ENCODE measurements at places on chromosomes 3 and 15.

- no peak for DNase-seq
Observed at GRCh38 chr3:56855856-56856512, 54.2 kb upstream of the ARHGEF3 start.

DNA sequence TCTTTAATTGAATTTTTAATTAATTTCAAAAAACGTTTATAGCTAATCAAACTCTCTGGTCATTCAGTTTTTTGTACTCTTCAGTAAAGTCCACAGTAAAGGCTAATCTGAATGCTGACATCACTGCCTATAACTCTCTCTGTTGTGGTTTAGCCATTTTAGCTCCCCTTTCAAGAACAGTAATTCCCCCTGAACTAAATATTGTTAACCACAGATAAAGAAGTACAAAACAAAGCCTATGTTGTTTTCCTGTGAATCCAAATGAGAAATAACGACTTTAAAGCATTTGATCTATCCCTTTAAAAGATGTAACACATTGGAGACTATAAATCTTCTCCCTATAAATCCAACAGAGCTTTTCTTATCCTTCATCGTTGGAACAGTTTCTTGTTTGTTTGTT is 94.2 kb downstream of the ZBTB20 start:
- DNase-seq, result no peak

DNA sequence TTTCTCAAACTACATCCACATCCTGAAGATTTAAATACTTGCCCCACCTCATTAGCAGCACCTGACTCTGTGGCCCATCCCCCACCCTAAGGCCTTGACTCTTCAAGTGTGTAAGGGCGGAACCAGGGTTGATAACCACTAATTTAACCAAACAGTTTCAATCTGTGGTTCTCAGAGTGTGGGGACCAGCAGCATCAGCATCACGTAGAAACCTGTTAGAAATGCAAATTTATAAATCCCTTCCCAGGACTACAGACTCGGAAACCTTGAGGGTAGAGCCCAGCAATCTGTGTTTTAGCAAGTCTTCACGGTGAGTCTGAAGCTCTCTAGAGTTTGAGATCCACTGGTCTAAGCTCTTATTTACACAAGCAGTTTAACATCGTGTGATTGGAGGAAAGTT is 12.4 kb downstream of the GNB4 start:
- no peak for DNase-seq

GRCh38 chr3:61975936-61976335 is 397.4 kb downstream of the FEZF2 start:
- DNase-seq, result no peak

DNA sequence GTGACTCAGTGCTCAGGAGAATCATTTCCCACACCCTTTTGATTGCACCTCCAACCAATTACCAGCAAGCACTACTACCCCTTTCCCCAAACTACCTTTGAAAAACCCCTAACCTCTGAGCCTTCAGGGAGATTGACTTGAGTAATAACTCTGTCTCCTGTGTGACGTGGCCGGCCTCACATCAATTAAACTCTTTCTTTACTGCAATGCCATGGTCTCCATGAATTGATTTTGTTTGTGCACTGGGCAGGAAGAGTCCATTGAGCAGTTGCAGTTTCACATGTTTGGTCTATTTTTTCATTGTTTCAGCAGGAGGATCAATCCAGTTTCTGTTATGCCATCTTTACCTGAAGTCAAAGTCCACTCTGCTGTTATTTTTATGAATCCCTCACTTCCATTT is 32.4 kb downstream of the SCN11A start:
- DNase-seq, result no peak

- no peak for DNase-seq
Observed at GRCh38 chr3:55584716-55585368, 97.7 kb upstream of the WNT5A start.

- no peak for DNase-seq
Observed at GRCh38 chr15:43702174-43702573, 8.5 kb downstream of the CKMT1A start.

GRCh38 chr3:38600551-38600950 is 48.9 kb downstream of the SCN5A start:
- no peak for DNase-seq

DNA sequence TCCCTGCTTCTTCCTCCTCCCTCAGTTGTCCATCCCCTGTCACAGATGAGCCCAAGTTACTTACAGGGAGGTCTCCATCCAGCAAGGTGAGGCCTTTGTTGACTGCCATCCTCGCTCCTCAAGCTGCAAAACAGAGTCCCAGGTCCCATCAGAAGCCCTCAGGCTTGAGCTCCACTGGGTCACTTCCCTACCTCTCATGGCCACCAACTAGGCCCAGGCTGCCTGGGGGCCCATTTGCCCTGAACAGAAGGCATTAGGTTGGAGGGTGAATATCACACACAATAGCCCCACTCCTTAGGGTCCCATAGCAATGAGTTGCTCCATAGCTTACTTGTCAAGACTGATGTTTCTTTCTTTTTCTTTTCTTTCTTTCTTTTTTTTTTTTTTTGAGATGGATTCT is 1.8 kb downstream of the PLIN1 start:
- no peak for DNase-seq

DNA sequence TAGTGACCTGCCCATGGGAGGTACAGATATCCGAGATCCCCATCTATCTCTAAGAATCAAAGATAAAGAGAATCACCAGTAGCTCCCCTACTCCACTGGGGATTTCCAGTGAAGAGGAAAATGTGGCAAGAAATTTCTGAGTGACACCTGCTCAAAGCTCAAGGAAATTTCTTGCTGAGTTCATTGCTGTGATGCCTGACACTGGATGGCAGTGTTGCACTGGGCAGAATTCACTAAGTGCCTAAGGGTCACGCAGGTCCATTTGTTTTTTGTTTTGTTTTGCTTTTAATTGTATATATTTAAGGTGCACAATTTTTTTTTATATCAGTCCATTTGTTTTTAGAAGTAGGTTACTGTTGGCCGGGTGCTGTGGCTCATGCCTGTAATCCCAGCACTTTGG is 109.5 kb upstream of the KCNAB1 start:
- DNase-seq, result no peak

GRCh38 chr15:50506121-50506520 is 40.3 kb downstream of the USP50 start:
- no peak for DNase-seq

GRCh38 chr3:141368062-141368924 is at the start of gene ZBTB38:
Gene ZBTB38, plus strand, starts transcription at chr3:141368504. Its CDS starts 73,885 bp downstream, at chr3:141442389.
- no peak for DNase-seq

GRCh38 chr3:153573481-153573880 is 411.5 kb downstream of the RAP2B start:
- no peak for DNase-seq

DNA sequence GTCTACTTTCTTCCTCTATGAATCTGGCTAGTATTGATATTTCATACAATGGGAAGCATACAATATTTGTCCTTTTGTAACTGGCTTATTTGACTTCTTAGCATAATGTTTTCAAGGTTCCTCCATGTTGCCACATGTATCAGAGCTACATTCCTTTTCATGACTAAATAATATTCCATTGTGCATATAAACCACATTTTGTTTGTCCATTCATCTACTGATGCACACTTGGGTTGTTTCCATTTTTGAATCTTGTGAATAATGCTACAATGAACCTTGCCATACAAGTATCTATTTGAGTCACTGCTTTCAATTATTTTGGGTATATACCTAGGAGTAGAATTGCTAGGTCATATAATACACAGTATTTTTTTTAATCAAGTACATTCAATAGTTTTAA is 38.0 kb downstream of the OSBPL10 start:
- no peak for DNase-seq

DNA sequence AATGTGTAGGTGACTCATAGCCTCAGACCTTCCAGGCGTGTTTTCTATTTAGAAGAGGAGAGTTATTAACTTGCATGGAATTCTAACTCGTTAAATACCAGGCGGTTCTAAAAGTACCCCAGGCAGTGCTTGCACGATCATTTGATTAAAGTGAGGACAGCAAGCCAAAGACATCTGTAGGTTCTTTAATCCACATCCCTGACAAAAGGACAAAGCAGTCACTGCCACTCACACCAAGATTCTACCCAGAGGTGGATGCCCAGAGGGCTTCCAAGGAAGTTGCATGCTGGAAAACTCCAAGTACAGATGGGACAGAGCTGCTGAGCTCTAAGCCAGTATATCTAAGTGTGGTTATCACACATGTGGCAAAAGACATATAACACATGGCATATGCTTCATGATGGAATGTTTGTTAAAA is 372.1 kb downstream of the ROBO2 start:
- DNase-seq, result no peak

DNA sequence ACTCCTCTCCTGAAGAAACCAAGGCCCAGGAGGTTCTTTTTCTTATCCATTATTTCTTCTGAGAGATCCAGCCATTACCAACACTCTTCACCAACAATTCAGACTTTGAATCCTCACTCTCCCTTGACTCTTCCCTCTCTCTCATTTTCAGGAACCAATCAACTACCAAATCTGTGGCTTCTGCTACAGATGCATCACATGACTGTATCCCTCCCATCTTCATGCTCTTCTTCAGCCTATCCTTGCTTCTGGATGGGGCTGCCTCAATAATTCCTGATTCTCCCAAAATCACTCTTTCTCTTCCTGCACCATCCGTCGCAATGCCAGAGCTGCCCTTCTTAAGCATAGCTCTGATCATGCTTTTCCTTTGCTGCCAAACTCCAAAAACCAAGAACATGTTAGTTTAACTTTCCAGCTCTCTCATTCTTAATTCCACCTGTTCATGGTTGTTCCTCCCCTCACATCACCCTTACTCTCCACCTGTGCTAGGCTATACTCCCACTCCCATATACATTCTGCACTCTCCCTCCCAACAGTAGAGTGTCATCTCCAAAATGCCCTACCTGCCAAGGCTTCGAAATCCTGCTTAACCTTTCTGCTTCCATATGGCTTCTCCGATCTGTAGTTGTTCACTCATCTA is 13.5 kb downstream of the PLD1 start:
- DNase-seq, result no peak

DNA sequence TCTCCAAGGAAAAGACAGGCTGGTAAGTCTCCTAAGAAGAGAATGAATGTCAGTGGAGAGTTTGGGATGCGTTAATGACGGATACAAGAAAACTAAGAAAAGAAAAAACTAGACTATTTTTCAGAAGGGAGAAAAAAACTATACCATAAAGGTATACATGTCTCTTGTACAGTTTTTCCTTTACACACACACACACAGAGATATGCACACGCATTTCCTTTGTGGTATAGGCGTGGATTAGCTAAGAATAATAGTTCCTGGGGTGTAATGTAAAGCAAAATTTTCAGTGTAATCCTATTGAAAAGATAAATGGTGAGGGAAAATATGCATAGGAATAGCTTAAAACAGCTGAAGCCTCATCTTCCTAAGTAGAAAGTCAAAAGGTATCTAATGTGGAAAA is 36.3 kb downstream of the GABPB1 start:
- no peak for DNase-seq

- no peak for DNase-seq
Observed at GRCh38 chr3:122962149-122962548, 65.4 kb downstream of the SEMA5B start.

- DNase-seq, result no peak
Observed at GRCh38 chr3:153320585-153321128, 158.6 kb downstream of the RAP2B start.

DNA sequence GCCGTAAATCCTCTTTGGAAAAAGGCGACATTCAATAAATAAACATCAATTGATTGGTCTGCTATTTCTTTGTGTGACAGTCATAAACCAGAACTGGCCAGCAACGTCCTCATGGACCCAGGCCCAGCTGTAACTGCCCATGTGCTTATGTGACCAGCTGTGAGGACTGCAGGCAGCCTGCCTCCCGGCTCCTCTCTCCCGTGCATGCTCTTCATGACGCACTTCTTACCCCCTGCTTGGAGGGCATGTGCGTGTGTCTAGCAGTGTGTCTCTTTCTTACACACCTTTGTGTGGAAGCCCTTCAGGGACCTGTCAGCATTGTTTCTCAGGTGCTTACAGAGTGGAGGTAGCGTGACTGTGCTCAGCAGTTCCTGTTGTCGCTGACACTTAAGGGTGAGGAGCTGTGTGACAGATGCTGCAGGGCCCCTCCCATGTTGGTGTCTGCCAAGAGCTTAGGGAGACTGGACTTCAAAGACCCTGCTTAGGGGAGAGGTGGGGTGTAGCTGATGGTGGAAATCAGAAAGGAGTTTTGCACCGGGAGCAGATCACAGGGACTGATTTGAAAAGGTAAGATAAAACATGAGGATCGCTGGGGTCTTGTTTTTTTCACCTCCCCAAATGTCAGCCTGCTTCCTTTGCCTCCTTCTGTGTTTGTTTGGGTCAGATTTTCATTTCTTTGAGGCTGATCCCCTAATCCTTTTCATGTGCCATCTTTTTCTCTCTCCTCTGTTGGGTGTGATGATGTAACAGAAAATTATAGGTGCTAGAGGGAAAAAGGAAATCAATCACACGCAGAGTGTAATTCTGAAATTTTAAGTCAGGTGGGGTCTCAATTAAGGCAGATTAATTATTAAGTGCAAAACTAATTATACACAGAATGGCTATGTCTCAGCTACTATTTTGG is 2.1 kb downstream of the PODXL2 start:
- no peak for DNase-seq

DNA sequence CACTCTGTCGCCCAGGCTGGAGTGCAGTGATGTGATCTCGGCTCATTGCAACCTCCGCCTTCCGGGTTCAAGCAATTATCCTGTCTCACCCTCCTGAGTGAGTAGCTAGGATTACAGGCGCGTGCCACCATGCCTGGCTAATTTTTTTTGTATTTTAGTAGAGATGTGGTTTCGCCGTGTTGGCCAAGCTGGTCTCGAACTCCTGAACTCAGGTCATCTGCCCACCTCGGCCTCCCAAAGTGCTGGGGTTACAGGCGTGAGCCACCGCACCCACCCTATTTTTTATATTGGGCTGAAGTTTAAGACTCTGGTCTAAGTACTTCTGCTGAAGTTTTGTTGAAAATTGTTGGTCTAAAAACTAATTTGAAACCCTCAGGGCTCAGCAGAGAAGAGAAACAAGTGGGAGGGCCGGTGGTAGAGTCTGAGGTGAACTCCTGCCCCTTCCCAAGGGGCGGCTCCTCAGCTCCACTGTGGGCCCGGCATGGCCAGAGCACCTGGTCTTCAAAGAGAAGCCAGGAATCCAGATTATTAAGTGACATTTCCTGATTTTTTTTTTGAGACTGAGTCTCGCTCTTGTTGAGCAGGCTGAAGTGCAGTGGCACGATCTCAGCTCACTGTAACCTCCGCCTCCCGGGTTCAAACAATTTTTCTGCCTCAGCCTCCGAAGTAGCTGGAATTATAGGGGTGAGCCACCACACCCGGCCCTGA is 4.0 kb downstream of the HDAC11 start:
- no peak for DNase-seq

DNA sequence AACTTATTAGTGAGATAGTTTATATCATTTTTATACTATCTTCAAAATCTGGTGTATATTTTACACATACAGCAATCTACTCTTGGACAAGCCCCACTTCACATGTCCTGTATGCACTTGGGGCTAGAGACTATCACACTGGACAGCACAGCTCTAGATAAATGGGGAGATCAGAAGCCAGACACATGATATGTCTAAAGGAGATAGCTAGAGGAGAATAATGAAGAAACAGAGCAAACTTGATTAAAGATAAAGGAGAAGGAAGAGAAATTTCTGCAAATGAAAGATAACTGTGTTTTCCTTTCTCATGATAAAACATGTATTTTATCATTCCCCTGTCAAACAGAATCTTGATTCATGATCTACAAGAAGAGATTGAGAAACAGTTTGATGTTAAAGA is 13.0 kb downstream of the CPA3 start:
- no peak for DNase-seq

GRCh38 chr15:62896969-62897486 is 145.5 kb upstream of the TPM1 start:
- no peak for DNase-seq

- DNase-seq, result no peak
Observed at GRCh38 chr3:160427832-160428424, 21.7 kb downstream of the TRIM59 start.

Measured in activated gamma-delta T cell treated with Interleukin-2 at 50 U/mL for 16 hours (primary cell).